ENCODE measurements at places on chromosomes 6 and 20. TPM values are rescaled to one million over a fixed set of nuclear protein-coding genes. Genes with fewer than 3 reads are reported as not detected.
A peak's percentile ranks its signal among the peaks of the same experiment; 100 is the strongest.

GRCh38 chr6:46490425-46491200 lies 636 bp downstream of the RCAN2 start:
- peak; percentile 50 for DNase-seq
- no peaks in the 10 kb centered on the region for H3K27me3 ChIP-seq
- peak overlapping the region; percentile 69 for H3K4me3 ChIP-seq
- H3K36me3 ChIP-seq = no peaks in the 10 kb centered on the region
- peak overlapping the region; percentile 85 for H3K27ac ChIP-seq

DNA sequence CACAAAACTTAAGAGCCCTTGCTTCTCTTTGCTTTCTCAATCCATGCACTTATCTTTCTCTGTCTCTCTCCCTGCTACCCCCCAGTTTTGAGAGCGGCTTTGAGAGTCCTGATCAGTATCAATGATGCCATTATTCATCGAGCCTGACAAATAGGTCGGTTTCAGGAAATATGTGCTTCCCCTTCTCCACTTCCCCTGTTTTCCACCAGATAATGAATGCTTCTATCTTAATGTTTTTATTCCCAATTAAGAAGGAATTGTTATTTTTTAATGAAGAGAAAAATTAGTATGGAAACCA lies 117.7 kb downstream of the KIF13A start:
- H3K36me3 ChIP-seq = no peaks in the 10 kb centered on the region
- no peak for DNase-seq
- no peaks in the 10 kb centered on the region for H3K27me3 ChIP-seq
- H3K4me1 ChIP-seq = peaks cover 5% of the 10 kb centered on the region
- no peak overlapping the region for H3K4me3 ChIP-seq

GRCh38 chr6:43669050-43669921 lies 18.3 kb downstream of the MRPS18A start:
- no peaks in the 10 kb centered on the region for H3K27me3 ChIP-seq
- no peak overlapping the region for H3K27ac ChIP-seq
- H3K4me3 ChIP-seq = no peak overlapping the region
- H3K4me1 ChIP-seq = peaks cover 36% of the 10 kb centered on the region
- no peaks in the 10 kb centered on the region for H3K36me3 ChIP-seq

GRCh38 chr6:161749576-161749975 lies 475.7 kb upstream of the AGPAT4 start:
- no peak overlapping the region for H3K4me3 ChIP-seq
- no peak for DNase-seq
- H3K27me3 ChIP-seq = no peaks in the 10 kb centered on the region

GRCh38 chr6:86516087-86516486 lies 421.2 kb upstream of the HTR1E start:
- no peak overlapping the region for H3K27ac ChIP-seq
- DNase-seq = no peak
- H3K36me3 ChIP-seq = no peaks in the 10 kb centered on the region
- H3K4me3 ChIP-seq = no peak overlapping the region

GRCh38 chr6:92945799-92946198 lies 473.6 kb downstream of the EPHA7 start:
- H3K27ac ChIP-seq = no peak overlapping the region
- H3K36me3 ChIP-seq = no peaks in the 10 kb centered on the region
- no peaks in the 10 kb centered on the region for H3K4me1 ChIP-seq
- no peak for DNase-seq
- H3K4me3 ChIP-seq = no peak overlapping the region

DNA sequence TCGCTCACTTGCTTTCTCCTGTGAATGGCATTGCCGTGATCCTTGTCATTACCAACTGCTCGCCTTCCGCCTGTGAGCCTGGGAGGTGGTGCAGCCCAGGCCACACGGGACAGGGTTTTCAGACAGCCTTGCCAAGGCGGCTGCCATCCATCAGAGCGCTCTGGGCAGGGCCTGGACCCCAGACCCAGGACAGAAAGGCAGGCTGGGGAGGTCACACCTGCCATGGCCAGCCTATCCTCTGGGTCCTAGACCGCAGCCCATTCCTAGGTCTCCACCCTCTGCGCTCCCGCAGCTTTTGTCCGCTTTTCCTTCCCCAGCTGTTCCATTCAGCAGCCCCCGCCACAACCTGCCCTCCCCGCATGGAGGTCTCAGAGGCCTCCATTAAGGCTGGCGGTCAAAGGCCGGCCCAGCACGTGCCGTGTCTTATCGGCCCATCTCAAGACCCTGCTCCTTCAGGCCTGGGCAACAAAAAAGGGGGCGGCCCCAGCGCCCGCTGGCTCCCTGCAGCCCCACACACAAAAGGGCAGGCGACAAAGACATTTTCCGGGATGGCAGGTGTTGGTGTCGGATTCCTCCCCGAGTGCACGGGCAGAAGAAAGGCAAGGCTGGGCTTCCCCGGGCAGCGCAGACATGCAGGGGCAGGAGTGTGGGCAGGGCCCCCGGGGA lies 28.1 kb downstream of the INSM1 start:
- peaks cover 4% of the 10 kb centered on the region for H3K4me1 ChIP-seq
- no peak for DNase-seq
- no peak overlapping the region for H3K27ac ChIP-seq
- H3K36me3 ChIP-seq = no peaks in the 10 kb centered on the region

DNA sequence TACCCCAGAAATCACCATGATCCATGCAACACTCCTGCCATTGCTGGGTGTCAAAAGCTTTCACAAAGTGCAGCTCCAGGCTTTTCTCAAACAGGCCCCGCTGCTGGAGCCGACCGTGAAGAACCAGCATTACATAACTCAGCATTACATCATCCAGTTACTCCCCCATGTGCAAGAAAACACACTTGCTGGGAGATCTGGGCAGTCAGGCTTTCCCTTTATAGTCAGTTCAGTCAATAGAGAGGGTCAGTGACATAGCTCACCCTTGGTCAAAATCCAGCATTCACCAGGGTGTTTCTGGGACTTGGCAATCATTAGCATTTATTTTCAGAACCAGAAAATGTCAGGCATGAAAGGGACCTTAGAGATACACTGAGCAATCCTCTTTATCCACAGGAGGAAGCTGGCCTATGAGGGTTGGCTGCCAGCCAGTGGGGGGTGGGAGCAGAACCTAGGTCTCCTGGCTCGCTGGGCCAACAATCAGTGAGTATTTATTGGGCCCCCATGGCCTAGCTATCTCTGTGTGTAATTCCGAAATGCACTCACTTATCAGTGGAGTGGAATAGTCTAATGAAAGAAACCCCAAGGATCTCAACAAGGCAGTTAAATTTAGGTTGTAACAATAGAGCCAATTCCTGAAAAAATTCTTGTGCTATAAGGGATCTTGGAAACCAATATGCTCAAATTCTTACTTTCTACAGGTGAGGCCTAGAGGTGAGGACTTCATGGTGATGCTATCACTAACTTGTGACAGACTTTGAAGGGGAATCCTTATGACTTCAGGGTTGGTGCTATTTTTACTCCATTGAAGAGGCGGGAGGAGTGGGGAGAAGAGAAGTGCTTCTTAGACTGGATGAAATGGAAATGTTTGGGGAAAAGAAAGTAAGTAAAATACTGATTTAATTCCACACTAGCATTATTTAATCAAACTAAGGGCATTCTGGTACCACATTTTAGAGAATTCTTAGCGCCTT lies 54.6 kb downstream of the LYRM4 start:
- no peaks in the 10 kb centered on the region for H3K36me3 ChIP-seq
- H3K27me3 ChIP-seq = no peaks in the 10 kb centered on the region
- peaks cover 11% of the 10 kb centered on the region for H3K4me1 ChIP-seq
- no peak overlapping the region for H3K4me3 ChIP-seq
- no peak overlapping the region for H3K27ac ChIP-seq

DNA sequence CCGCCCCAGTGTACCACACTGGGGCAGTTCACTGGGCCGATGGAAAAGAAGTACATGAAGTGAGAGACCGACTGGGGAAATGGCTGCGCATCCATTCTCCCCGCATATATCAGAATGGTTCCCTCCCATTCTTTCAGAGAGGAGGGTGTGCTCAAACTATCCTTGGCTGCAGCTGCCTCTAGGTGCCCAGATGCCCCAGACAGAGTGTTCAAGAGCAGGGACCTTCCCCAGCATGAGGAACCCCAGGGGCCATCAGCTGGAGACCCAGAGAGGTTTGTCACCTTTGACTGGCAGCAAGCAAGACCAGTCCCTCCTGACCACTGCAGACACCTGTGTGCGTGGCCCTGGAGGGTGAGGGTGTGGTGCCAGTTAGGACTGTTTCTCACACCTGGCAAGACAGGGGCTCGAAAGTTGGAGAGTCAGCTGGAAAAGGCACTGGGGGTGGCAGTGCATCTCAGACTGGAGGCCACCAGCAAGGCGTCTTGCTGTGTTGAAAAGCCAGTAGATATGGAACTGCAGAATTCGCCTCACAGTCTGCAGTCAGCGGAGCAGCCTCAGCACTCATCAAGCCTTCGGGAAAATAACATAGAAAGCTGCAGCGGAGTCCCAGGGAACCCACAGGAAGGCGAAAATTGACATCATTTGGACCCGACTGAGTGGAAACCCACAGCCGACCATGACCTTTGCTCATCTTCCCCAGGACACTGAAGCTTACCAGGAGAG lies 76.7 kb downstream of the GPR6 start:
- no peak overlapping the region for H3K27ac ChIP-seq
- no peaks in the 10 kb centered on the region for H3K36me3 ChIP-seq
- no peaks in the 10 kb centered on the region for H3K4me1 ChIP-seq
- no peaks in the 10 kb centered on the region for H3K27me3 ChIP-seq
- no peak for DNase-seq

DNA sequence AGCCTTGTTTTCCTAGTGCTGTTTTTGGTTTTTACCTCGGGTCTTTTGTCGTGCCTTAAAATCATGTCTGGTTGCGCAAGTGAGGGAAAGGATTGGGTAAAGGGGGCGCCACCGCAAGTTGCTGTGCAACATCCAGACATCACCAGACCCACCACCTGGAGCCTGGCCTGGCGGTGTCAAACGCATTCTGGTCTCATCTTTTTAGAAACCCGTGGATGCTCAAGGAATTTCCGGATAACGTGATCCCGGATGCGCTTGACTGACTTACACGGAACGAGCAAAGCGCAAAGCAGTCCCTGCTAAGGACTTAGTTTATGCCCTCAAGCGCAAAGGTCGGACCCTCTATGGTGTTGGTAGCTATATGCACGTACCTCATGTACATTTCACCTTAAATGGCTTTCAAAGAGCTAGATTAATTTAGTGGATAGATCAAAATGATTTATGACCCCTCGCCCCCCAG lies 105.2 kb downstream of the OR2B2 start:
- H3K4me1 ChIP-seq = peaks cover 11% of the 10 kb centered on the region
- peak overlapping the region; percentile 92 for H3K27ac ChIP-seq
- peak overlapping the region; percentile 54 for H3K4me3 ChIP-seq
- DNase-seq = peak; percentile 54
- H3K36me3 ChIP-seq = no peaks in the 10 kb centered on the region

GRCh38 chr6:140697585-140697984 lies 1323.1 kb upstream of the CITED2 start:
- no peaks in the 10 kb centered on the region for H3K4me1 ChIP-seq
- DNase-seq = no peak
- H3K27ac ChIP-seq = no peak overlapping the region
- H3K27me3 ChIP-seq = no peaks in the 10 kb centered on the region
- no peaks in the 10 kb centered on the region for H3K36me3 ChIP-seq

DNA sequence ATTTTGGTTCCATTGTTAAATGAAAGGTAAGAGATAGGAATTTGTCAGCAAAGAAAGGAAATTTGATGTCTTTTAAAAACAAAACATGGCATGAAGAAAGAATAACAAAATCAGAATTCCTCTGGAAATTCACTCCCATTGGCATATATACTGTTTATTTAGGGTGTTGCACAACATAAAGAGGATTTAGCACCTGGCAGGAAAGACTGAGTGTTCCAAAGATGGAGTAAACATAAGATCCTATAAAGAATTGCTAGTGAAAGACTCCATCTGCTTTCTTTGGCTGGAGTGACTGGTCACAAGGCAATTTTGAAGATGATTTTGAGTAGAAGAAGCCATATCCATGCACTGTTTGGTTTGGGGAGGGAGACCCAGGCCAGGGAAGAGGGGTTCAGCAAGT lies 62.4 kb downstream of the CD24 start:
- no peak for DNase-seq
- no peaks in the 10 kb centered on the region for H3K27me3 ChIP-seq
- H3K4me3 ChIP-seq = no peak overlapping the region
- no peak overlapping the region for H3K27ac ChIP-seq
- no peaks in the 10 kb centered on the region for H3K4me1 ChIP-seq

GRCh38 chr6:52834481-52834880 lies 6.1 kb downstream of the GSTA5 start:
- no peak for DNase-seq
- H3K4me3 ChIP-seq = no peak overlapping the region
- no peaks in the 10 kb centered on the region for H3K4me1 ChIP-seq

- peak overlapping the region; percentile 43 for H3K4me3 ChIP-seq
- H3K36me3 ChIP-seq = no peaks in the 10 kb centered on the region
- H3K27ac ChIP-seq = peak overlapping the region; percentile 82
Observed at GRCh38 chr6:168413856-168414255, 27.1 kb upstream of the SMOC2 start.

- H3K36me3 ChIP-seq = no peaks in the 10 kb centered on the region
- H3K4me3 ChIP-seq = no peak overlapping the region
- H3K4me1 ChIP-seq = no peaks in the 10 kb centered on the region
- H3K27ac ChIP-seq = no peak overlapping the region
- no peaks in the 10 kb centered on the region for H3K27me3 ChIP-seq
Observed at GRCh38 chr6:114407426-114408035, 64.7 kb upstream of the HS3ST5 start.

DNA sequence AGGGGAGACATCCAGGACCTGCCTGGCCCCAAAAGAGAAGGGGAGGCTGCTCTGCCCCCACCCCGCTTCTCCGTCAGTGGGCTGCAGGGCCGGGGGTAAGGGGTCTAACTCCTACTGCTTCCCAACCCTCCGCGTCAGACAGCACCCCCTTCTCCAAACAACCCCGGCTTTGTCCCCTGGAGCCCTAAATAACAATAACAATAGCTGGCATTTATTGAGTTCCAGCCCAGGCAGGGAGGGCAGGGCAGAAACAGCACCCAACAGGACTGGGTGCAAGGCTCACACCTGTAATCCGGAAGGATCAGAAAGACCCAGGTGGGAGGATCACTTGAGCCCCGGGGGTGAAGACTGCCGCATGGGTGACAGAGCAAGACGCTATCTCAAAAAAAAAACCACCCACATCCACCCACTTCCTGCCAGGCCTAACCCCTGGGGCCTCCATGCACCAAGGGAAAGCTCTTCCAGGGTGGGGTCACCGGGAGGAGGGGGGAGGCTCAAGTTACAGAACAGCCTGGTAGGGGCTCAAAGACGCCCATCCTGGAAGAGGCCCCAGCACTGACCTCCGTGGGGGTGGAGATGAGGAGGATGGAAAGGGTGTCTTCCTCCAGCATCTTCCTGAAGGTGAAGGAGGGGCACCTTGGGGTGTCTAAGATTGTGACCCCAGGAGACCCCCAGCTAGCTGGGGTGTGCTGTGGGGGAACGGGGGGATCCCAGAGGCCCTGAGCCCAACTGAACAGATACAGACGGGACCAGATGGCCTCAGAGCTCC lies 1.3 kb upstream of the FNDC11 start:
- H3K4me1 ChIP-seq = peaks cover 6% of the 10 kb centered on the region
- H3K4me3 ChIP-seq = no peak overlapping the region
- DNase-seq = no peak
- H3K27ac ChIP-seq = no peak overlapping the region
- H3K36me3 ChIP-seq = no peaks in the 10 kb centered on the region

- no peak for DNase-seq
- H3K27ac ChIP-seq = no peak overlapping the region
- H3K4me1 ChIP-seq = no peaks in the 10 kb centered on the region
- H3K27me3 ChIP-seq = no peaks in the 10 kb centered on the region
Observed at GRCh38 chr6:13725052-13725451, 13.4 kb upstream of the RANBP9 start.

SLC22A23 gene
- 9.0 TPM for total RNA-seq

CHRNA4 gene
- 7.4 TPM for total RNA-seq

CTCFL gene
- total RNA-seq = 33.9 TPM

SLC32A1 gene
- total RNA-seq = 0.55 TPM

BNIP5 gene
- total RNA-seq = 0.68 TPM

CCR6 gene
- 0.87 TPM for total RNA-seq

CAGE1 gene
- total RNA-seq = 5.7 TPM

NRSN1 gene
- total RNA-seq = 0.37 TPM

ATAT1 gene
- 20.7 TPM for total RNA-seq
